Activated gamma-delta T cell treated with Interleukin-2 at 50 U/mL for 16 hours (primary cell): ENCODE measurements at places on chromosomes 5 and 9.

- no peak for DNase-seq
These were observed 2.0 kb downstream of the MYO10 start for GRCh38 chr5:16934123-16934522.

DNA sequence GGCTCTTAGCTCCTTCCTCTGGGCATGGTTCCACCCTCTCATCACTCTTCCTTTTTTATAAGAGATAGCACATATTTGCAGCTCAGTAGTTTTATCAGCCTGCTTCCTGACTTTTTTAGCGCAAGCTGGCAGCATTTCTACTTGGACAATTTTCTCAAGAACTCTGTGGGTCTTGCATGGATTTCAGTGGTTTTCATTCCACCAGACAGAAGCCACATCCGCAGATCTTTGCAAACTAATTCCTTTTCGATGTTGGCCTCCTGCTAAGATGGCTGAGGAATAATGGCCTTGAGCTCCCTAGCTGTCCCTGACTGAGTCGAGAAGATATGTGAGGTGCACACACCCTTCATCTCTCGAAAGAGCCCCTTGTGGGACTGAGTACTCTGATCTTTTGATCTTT, 49.5 kb downstream of the GALNT12 start:
- DNase-seq = no peak

GRCh38 chr9:34612788-34613390, 992 bp upstream of the RPP25L start:
- DNase-seq = peak; percentile 72

DNA sequence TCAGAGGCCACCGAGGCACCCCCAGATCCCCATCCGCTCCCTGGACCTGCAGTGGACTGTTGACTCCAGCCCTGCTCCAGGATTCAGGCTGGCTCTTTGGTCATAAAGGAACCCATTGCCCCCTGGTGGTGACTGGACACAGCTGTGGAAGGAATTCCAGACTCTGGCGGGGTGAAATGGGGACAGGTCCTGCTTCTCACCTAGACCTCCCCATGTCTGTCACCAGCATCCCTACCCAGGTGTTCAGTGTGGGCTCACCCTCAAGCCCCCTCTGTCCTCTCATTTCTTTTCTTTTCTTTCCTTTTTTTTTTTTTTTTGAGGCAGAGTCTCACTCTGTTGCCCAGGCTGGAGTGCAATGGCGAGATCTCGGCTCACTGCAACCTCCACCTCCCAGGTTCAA, 25.5 kb upstream of the STXBP1 start:
- peak; percentile 62 for DNase-seq

DNA sequence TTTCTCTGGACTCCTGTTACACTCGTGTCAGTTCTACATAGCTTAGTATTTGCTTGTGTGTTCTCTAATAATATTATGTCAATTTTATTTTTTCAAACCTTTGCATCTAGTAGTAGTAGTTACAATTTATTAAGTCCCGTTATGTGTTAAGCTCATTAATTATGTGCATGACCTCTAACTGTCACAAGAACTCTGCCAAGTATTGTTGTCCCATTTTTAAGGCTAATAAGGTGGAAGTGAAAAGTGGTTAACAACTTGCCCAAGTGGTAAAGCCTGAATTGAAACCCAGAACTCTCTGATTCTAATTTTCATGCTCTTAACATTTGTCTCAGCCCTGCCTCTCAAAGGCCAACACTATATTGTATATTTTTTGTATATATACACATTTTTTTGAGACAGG, 221.6 kb downstream of the DMRT2 start:
- DNase-seq = no peak
